ENCODE measurements at places on chromosomes 13 and 19.

DNA sequence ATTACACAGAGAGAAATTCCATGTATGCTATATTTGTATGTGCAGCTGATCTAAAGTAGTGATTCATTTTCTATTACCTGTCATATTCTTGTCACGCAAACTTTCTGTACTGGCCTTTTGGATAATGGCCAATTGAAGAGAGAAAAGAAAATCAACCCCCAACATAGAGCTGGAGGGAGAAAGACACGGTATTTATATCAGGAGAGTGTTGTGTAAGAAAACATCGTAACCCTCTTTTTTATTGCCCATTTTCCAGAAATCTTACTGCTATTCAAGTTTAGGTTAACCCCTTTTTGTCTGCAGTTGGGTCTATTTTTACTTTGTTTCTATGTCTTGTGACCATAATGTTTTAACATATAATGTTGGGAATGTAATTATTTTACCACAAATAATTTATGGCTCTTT, 27.9 kb downstream of the DGKH start:
- no peak for DNase-seq

DNA sequence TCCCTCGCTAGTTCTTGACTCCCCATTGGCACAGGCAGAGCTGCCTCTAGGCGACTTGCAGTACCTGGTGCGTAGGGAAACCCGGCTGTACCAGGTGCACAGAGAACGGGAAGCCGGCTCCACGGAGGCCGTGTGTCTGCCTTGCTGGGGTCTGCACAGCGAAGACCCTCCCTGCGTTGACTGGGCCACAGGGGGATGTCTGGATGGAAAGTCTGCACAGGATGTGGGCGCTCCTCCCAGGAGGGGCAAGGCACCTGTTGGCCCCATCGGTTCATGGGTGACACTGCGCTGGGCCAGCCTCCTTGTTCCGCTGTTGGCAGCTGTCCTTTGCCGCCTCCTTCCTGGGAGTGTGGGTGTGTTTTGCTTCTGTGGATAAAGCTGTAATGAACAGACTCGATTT, 138.3 kb downstream of the TEX29 start:
- DNase-seq = no peak

- DNase-seq = no peak
Measured at GRCh38 chr19:34881982-34882381, 44.7 kb upstream of the ZNF30 start.

DNA sequence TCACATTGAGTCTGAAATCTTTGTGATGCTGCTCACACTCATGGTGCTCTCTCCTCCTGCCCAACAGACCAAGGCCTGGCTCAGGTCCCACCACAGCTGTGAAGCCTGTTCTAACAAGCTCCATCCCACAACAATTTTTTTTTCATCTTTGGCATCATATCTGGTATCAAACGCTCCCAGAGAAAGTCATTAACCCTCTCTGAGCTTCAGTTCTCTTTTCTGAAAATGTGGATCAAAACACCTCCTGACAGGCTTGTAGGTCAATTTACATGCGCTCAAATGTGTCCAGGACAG, 224.4 kb downstream of the LACC1 start:
- DNase-seq = no peak

DNA sequence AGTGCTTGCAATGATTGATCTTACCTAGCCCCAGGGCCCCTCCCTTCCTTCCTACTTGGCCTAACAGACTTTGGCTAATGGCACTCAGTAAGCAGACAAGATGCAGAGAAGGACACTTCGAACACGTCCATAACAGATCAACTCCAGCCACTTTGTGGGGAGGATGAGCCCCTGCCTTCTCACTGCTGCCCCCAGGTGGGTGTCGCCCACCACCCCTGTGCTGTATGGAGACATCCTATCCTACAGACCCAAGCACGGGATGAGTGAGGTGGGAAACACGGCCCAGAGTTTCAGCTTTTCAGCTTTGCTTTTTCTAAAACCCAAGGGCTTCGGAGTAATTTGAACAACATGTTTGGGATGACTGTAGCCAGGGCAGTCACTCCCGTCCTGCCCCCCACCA, 5.5 kb downstream of the SLC7A1 start:
- DNase-seq = no peak

GRCh38 chr13:84686973-84687372, 804.7 kb upstream of the SLITRK1 start:
- no peak for DNase-seq

GRCh38 chr19:1837625-1838105, 10.6 kb downstream of the REXO1 start:
- no peak for DNase-seq

GRCh38 chr13:21426238-21426637, 32.9 kb downstream of the ZDHHC20 start:
- no peak for DNase-seq

- no peak for DNase-seq
Measured at GRCh38 chr19:16037424-16038195, 38.7 kb upstream of the TPM4 start.

DNA sequence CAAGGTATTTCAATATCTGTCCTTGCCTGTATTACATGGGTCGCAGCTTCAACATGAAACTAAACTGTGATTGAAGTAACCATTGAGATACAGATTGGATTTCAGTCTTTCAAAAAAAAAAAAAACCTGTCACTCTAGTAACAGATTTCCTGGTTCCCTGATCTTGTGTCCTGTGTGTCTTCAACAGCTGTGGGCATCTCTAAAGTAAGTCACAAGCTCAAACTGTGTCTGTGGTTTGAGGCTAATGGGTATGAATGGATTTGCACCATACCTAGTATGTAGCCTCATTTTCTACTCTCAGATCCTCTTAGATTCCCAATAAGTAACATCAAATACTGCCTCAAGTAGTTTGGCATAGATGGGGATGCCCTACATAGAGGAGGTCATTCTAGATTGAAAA, 300.1 kb downstream of the COG6 start:
- DNase-seq = no peak

DNA sequence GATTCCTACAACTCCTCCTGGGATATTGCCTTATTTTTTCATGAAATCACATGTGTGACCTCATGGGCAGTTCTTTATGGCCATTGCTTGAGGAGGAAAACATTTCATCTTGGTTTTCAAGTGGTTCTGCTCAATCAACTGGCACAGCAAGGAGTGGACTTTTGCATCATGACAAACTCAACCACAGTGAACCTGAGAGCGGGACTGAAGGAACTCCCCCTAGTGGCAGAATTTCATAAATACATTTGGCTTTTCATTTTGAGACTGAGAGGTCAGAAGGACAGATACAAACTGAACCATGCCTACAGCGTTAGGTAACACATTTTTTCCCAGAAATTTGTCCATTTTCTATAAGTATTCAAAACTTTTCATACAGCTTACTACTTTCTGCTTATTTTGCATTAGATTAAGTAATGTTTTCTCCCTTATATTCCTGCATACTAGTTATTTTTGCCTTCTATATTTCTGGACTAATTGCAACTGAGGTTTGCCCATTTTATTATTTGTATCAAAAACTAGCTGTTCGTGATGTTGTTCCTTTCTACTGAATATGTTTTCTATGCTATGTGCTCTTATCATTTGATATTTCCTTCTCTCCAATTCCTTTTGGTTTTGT, 13.4 kb upstream of the SIGLEC12 start:
- no peak for DNase-seq

GRCh38 chr13:73303851-73304250, 245.0 kb downstream of the KLF5 start:
- DNase-seq = no peak

DNA sequence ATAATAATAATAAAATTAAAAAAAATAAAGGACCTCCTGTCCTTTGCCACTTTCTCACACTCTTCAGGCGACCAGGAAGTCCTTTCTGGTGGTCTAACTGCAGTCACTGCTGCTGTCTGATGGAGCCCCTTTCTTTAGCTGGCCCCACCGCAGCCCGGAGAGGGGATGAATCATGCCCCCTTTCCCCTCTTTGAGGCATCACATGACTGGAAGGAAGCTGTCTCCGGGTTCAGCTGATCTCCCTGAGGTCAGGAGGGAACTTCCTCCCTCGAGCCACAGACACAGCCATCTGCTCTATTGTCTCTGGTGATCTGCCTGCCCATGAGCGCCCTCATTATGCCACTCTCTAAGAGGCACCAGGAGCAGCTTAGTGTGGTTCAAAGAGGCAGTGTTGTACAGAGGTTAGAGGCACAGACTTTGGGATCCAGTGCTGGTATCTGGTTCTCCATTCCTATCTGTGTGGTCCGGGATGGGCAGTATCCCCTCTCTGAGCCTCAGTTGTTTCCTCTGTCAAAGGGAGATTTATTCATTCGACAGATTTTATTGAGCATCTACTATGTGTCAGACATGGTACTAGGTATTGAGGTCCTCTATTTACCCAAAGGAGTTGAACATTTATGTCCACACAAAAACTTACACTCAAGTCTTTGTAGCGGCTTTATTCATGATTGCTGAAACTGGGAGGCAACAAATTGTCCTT, 30.0 kb downstream of the VAV1 start:
- DNase-seq = no peak

DNA sequence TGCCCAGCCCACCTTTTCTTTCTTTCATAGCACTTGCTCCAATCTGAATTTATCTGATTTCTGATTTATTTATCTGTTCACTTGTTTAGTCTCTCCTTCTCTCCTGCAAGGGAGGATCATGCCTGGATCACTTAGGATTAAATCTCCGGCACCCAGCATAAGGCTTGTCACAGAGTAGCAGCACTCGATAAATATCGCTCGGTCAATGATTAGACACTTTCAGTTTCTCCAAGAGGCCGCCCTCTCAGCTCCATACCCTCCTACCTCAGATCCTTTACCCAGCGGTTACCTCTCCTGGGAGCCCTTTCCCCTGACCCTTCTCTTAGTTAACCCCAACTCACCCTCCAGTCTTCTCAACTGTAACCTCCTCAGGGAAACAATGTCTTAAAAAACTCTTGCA, 1.4 kb downstream of the CLIP3 start:
- DNase-seq = no peak

DNA sequence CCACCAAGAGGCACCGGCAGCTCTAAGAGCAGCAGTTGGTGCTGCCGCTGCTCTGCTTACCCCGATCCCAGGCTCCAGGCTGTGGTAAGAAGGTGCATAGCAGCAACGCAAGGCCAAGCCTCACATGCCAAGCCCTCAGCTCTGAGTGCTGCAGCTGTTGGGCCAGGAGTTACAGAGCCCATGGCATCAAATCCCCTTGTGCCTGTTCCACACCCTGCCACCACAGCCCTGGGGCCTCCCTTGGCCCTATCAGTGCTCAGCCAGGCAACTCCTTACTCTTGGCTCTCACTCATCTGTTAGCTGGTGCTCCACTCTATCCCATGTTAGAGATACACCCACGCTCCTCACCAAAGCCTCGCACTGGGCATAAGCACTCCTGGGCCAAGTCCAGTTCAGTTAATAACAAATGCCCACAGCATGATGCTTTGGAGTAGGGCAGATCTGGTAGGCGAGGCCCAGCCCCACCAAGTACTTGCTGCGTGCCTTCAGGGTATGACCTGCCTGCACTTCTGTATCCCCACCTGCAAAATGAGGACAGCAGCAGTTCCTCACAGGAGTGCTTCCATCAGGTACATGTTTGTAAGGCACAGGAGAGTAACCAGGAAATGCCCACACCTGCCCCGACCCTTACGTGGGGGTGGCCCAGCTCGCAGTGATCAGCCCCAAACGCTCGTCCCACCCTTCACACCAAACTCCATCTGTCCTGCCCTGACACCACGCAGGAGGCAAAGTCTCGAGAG, 16.2 kb downstream of the AKAP8L start:
- DNase-seq = no peak

Measured in hypothalamus (tissue), 51 donors.